Articular chondrocyte of knee joint (primary cell): ENCODE measurements at places on chromosomes 3 and 15. TPM values are rescaled to one million over a fixed set of nuclear protein-coding genes. Genes with fewer than 3 reads are reported as not detected.

The CCR9 gene
- not detected in 2 replicates for total RNA-seq

The PSTPIP1 gene
- total RNA-seq: 10.1 and 10.2 TPM in 2 replicates

The RCN2 gene
- 82.2 and 85.5 TPM in 2 replicates for total RNA-seq

The ACTRT3 gene
- total RNA-seq: 4.4 and 5.0 TPM in 2 replicates

The UROC1 gene
- not detected in 2 replicates for total RNA-seq

The LRRC3B gene
- total RNA-seq: not detected in 2 replicates

The PYGO1 gene
- 20.4 and 20.5 TPM in 2 replicates for total RNA-seq

The SOX2 gene
- total RNA-seq: not detected in 2 replicates
